ENCODE measurements at places on chromosomes 12 and 14. TPM values are rescaled to one million over a fixed set of nuclear protein-coding genes. Genes with fewer than 3 reads are reported as not detected.

- ATAC-seq, result no peak
Measured at GRCh38 chr14:21352587-21352986, 31.2 kb downstream of the SUPT16H start.

GRCh38 chr14:51566831-51567582 lies 84.7 kb upstream of the FRMD6 start:
- peak; percentile 38 for ATAC-seq

DNA sequence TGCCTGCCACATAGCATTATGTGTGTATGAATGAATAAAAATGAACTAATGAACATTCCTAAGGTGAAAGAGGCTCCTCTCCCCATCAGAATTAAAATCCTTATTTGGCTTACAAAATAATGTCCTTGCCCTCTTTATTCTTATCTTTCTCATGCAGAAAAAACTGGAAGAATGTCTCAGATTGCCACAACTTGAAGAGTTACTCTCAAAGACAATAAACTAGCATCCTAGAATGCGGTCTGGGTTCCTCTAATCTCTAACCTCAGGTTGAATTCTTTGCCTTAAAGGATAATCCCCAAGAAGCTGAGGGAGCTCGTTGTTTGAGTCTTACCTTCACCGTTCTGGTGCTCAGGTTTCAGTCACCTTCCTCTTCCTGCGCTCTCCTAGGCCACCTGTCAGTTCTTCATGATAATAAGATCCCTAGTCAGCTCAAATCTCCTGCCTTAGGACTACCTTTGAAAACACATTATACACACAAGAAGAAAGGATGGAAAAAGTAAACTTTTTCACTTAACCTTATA lies 147.1 kb downstream of the PHLDA1 start:
- no peak for ATAC-seq

DNA sequence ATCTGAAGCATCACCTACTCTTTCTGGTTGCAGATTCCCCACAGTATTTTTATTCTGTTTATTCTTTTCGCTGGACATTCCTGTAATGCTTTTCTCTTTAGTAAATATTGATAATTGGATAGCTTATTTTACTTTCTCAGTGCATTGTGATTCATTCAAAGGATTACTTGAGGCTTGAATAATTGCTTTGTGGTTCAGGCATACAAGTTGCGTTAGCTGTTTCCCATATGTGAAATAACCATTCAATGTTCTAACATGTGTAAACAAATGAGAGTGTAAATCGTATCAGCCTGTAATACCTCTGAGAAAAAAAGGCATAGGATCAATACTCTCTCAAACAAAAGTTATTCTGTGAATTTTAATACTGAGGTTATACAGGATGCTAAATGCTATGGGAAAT lies 1004.2 kb upstream of the SEL1L start:
- no peak for ATAC-seq

DNA sequence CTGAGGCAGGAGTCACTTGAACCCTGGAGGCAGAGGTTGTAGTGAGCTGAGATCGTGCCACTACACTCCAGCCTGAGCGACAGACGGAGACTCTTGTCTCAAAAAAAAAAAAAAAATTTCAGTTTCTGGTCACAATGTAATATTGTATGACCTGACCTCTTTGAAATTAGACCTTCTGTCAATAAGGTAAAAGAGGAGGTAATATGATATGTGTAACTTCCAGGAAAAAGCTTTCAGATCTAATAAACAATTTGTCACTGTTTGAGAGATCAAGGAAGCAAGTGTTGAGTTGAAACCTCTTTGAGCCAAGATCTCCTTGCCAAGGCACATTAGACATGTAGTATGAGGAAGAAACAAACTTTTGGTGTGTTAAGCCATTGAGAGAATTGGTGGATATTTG lies 101.7 kb upstream of the ATF7IP start:
- no peak for ATAC-seq

DNA sequence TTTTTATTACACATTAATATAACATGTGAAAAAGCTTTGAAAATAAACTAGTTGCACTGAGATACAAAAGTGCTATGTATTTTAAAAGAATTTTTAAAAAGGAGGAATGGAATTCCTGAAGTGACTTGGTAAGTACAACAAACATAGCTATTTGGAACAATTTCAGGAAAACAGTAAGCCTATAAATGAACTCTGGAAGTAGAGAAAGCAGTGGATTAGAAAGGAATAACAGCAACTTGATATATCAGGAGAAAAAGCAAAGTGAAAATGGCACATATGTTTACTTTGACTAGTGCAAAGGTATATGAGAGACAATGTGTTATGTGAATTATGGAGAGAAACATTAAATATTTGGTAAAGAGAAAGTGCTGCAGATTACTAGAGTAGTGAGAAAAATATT lies 811.7 kb downstream of the C12orf50 start:
- ATAC-seq, result no peak

- ATAC-seq, result no peak
Measured at GRCh38 chr14:85336817-85337216, 193.1 kb upstream of the FLRT2 start.

- ATAC-seq, result no peak
Measured at GRCh38 chr14:39038542-39038941, 64.5 kb downstream of the SEC23A start.

- no peak for ATAC-seq
Measured at GRCh38 chr12:82756303-82756702, 69.6 kb downstream of the TMTC2 start.

The HHIPL1 gene
- not detected for total RNA-seq

The ESR2 gene
- total RNA-seq, result 0.56 TPM

DNA sequence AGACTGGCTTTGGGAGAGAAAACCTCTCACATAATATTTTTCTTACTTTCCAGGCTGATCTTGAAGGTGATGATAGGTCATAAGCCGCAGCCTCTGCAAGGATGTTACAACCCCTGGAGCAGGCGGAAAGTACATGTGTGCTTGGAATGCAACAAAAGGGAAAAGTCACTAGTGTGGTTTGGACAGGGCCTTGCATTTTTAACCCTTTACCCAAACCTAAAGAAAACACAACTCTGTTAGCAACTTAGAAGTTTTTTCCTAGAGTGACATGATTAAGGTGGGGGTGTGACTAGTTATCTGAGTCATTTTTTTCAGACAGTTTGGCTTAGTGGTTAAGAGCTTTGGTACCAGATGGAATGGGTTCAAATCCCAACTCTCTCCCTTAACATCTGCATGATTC lies 97.0 kb downstream of the TMEM30B start:
- peak; percentile 50 for ATAC-seq

DNA sequence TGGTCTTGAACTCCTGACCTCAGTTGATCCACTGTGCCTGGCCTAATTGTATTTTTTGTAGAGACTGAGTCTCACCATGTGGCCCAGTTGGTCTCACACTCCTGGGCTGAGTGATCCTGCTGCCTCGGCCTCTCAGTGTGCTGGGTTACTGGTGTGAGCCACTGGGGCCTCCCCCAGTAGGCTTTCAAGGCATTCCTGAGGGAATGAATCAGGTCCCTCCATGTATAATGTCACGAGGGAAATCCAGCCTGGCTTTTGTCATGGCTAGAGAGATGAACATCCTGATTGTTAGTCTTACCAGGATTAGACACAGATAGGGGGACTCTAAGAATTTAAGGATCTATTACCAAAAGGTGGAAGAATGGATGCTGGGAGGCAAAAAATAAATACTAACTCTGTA lies 51.9 kb downstream of the CPSF2 start:
- ATAC-seq, result no peak

The SPIC gene
- not detected for total RNA-seq

DNA sequence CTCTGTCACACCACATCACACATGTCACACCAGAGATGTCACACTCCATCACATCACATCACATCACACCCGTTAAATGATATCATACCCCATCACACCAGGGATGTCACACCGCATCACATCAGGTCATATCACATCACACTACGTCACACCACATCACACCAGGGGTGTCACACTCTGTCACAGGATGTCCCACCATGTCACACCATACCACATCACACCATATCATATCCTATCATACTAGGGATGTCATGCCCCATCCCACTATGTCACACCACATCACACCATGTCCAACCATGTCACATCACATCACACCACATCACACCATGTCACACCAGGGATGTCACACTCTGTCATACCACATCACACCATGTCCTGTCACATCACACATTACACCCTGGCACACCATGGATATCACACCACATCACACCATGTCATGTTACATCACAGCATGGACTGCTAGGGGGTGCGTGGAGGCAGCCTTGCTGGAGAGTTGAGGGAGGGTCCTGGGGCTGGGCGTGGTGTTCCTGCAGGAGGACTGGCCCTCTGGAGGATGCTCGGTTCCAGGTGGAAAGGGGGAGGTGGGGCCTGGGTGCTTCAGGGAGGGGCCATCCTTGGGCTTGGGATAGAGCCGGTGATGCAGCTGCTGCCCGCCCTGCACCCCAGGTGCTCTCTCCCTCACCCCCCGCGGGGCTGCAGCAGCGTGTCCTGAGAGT lies 134.6 kb downstream of the TMEM121 start:
- ATAC-seq, result no peak

DNA sequence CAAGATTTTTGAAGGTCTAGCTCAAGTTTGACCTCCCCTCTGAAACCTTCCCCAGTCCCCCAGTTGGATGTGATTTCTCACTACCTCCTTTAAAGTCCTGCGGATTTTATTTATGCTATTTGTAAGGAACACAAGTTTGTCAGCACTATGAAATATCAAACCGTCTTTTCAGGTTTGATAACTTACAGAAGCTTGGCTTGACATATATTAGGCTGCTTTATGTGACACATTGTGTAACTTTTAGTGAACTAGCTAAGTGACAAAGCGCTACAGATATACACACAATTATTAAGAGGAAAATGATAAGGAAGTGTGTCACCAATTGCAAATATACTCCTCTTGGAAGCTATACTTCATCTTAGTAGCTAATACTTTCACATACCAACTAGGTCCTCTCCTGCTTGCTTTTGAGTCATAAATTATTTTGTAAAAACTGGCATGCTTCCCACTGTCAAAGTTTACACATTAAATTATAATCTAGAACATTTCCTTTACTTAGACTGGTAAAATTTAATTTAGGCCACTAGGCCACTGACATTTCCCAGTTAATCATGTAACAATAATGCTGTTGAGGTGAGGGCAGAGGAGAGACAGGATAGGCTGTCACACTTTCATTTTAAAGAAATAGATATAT lies 149.5 kb downstream of the TMTC3 start:
- no peak for ATAC-seq

GRCh38 chr14:34502001-34502400 lies 37.5 kb downstream of the EAPP start:
- no peak for ATAC-seq

The GPR135 gene
- 2.9 TPM for total RNA-seq

The ANKRD33 gene
- total RNA-seq, result not detected

The CDH24 gene
- 0.48 TPM for total RNA-seq

The GPRC5D gene
- total RNA-seq, result not detected

GRCh38 chr14:94934276-94934810 lies 164.4 kb upstream of the GSC start:
- no peak for ATAC-seq

GRCh38 chr12:97912943-97913342 lies 450.3 kb downstream of the RMST start:
- no peak for ATAC-seq

DNA sequence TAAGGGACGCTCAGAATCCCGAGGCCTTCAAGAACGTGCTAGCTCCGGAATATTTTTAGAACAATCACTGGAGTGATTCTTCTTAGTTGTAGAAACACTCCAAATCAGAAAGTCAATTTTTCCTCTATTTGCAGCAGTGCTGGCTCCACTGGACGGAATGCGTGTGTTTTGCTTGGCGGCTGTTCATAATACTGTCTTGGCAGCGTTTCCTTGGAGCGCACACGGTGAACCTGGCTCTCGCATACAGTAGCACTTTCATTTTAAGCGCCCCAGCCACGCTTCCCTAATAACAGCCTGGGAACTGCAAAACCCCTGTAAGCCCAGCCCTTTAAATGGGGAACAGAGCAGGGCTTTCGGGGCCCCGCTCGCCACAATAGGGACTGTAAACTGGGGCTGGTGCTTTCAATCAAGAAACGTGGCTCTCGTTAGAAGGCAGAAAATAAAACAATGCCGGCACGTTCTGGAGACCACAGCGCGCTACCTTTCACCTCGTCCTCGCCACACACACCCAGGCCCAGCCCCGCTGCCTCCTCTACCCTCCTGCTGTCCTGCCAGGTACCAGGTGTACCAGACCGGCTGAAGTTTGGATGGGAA lies 79.9 kb downstream of the BCL11B start:
- peak; percentile 8 for ATAC-seq

DNA sequence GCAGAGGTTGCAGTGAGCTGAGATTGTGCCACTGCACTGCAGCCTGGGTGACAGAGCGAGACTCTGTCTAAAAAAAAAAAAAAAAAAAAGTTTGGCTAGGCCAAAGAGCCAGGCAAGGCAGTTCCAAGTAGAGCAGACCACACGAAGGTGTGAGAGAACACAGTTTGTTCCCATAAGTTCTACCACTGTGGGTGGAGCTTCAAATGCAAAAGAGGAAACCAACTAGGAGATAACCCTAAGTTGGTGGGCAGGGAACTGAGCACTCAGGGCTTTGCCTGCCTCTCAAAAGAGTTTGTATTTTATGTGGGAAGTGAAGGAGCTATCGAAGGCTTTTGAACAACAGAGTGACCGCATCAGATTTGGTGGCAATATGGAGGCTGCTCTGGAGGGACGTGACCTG lies 15.1 kb downstream of the SOCS2 start:
- peak; percentile 49 for ATAC-seq

The CMTM5 gene
- total RNA-seq, result not detected

DNA sequence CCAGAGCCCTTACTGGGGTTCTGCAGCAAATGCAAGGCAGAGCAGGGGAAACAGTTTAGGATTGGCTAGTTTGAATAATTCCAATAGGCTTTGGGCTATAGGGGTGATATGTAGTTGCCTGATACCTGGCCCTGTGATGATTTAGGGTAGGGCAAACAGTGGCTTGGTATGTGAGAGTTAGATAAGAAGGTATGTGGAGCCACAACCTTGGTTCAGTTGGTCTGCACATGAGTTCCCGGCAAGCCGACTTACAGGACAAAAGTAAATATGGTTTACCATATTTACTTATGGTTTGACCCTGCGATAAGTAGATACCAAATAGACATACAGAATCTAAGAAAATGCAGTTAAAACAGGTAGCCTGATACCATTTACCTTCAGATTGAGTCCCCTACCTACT lies 8.3 kb upstream of the CAPRIN2 start:
- ATAC-seq, result no peak

DNA sequence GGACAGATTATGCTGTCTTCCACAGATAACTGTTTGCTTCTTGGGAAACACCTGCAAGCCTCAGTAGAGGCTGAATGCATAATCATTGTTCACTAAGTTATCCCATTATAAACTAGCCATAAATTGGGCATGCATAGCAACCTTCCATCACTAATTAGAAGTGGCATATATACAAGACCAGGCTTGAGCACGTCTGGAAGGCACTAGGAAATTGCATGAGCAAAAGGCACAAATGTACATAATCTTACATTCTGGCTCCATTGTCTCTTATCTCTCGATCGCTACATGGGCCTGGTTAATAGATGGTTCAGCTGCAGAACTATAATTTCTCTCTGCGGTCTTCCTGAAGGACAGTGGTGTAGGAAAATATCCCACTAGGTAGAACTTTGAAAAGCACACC lies 679.2 kb downstream of the RPL10L start:
- ATAC-seq, result no peak

- ATAC-seq, result no peak
Measured at GRCh38 chr12:559906-560455, 100.2 kb downstream of the B4GALNT3 start.

The ADAM21 gene
- total RNA-seq, result not detected

- ATAC-seq, result no peak
Measured at GRCh38 chr14:81273961-81274575, 53.3 kb upstream of the GTF2A1 start.

GRCh38 chr12:65657635-65658034 lies 166.6 kb upstream of the HMGA2 start:
- ATAC-seq, result no peak
